ENCODE measurements at places on chromosomes 1 and 21.

- DNase-seq, result no peak
Observed at GRCh38 chr1:183284086-183284485, 98.0 kb downstream of the LAMC2 start.

DNA sequence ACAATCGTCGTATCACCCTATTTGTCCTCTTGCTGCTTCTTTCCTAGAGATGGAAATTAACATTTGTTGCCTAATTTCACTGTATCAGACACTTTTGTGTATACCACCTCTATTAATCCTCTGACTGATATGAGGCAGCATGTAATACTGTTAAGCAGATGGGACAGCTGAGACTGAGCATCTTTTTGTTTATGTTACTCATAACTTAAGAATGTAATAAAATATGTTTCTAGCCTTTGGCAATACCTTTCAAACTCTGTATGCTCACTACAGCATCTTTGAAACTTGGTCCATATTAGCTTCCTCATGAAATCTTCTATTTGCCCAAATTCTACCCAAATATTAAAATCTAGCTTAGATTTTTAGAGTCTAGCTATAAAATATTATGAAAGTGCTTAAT lies 2.3 kb downstream of the OR14K1 start:
- DNase-seq, result no peak

DNA sequence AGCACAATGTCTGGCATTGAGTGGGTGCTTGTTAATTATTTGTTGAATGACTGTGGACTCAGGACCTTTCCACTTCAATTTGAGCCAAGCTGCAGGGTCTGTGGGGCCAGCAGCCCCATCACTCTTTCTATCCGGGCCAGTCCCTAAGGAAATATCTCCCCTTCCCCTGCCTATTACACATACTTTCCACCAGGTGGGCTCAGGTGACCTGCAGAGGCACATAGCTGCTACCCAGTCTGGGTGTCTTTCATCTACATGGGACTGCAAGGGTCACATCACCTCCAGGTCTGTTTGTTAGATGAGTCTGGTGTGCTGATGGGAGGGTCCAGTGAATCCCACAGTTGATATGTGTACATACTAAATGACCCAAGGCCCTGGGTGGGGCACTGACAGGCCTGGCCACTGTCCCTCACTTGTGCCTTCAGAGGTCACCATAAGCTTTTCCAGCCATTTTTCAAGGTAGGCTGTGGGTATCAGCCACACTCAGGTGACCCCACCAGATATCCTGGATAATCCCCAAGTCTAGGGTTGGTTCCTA lies 59.5 kb upstream of the KDM4A start:
- no peak for DNase-seq

- no peak for DNase-seq
Observed at GRCh38 chr1:35884934-35885333, 1.9 kb downstream of the AGO1 start.

DNA sequence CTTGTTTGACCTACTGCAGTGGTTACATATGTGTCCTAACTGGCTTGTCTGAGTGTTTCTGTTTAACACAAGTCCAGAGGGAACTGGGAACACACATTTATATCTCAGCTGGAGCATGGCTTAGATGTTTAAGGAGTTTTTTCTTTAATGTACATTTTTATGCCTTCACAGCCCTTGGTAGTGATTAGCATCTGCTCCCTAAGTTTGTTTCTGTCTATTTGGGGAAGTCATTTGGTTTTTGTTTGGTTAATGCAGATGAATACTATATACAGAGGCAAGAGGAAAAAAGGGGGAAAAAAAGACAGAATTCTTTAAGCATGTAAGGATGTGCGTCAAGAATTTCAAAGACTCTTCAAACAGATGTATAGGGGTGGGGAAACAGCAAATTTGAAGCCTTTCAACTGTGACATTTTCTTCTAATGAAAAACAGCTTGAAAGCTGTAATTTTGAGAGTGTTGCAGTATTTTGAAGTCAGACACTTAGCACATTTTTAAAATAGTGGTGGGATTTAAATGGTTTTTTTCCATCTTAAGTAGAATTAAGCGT lies 15.4 kb downstream of the MACO1 start:
- no peak for DNase-seq
